HFFc6 (cell line): ENCODE measurements at places on chromosomes 2 and 18.

DNA sequence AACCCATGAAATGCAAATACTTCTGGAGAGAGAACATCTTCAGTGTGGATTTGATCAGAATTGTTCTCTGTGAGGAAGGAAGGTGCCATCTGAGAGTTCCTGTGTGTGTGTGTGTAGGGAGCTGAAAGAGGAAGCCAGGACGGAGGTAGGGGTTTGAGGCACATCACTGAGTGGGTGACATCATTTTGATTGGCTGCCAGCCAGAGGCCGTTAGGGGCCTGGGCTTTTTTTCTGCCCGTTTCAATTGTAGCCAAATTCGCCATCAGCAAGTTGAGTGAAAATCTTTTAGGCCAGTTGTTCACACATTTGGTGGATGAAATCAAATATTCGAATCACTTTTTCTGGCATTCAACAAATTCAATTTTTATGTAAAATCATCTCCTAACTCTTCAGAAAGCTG lies 48.9 kb downstream of the TSN start:
- no peak for DNase-seq

GRCh38 chr2:27863146-27863545 lies 27.0 kb downstream of the RBKS start:
- DNase-seq, result no peak

- DNase-seq, result no peak
These were observed 288.6 kb downstream of the PTPRM start for GRCh38 chr18:7855671-7856070.

- peak; percentile 56 for DNase-seq
These were observed 11.2 kb upstream of the IKZF2 start for GRCh38 chr2:213162516-213163118.

GRCh38 chr2:64327510-64328414 lies 126.2 kb upstream of the LGALSL start:
- DNase-seq, result no peak

DNA sequence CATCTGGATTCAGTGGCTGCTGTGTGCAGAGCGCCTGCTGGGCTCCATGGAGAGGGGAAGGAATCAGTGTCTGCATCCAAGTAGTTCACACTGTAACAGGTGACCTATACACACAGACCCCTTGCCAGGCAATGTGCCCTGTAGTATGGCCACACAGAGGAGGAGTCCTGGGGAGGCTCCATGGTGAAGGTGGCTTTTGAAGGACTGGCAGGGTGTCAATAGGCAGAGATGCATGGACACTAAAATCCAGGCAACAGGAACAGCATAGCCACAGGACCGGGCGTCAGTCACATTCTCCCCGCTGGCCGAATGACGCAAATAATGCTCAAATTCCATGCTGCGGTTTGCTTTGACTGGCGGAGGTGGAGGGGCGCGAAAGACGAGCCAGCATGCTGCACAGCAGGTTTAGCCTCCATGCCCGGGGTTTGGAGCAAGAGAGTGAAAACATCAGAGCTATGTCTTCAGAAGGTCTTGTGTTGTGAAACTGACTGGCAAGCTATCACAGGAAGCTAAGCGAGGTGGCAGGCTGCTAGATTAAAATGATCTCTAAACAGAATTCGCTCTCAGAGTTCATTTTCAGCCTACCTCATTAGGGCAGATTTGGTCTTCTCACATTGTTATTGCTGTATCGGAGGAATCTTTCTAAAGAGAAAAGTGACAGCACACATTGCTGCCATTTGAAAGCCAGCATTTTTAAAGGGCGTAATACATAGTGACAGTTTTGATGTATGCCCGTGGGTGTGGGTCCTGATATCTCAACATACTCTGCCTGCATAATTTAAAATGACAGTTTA lies 1.2 kb upstream of the CHMP1B start:
- DNase-seq, result peak; percentile 88

GRCh38 chr2:97669448-97669847 lies at the start of gene C2orf92:
Gene C2orf92 (plus strand): TSS chr2:97669713. CDS start chr2:97669789, 76 bp downstream.
- DNase-seq, result no peak

- peak; percentile 70 for DNase-seq
These were observed 59.6 kb downstream of the TRPM8 start for GRCh38 chr2:233976690-233977294.

GRCh38 chr2:96656540-96656939 lies 14.0 kb downstream of the FER1L5 start:
- DNase-seq, result no peak

DNA sequence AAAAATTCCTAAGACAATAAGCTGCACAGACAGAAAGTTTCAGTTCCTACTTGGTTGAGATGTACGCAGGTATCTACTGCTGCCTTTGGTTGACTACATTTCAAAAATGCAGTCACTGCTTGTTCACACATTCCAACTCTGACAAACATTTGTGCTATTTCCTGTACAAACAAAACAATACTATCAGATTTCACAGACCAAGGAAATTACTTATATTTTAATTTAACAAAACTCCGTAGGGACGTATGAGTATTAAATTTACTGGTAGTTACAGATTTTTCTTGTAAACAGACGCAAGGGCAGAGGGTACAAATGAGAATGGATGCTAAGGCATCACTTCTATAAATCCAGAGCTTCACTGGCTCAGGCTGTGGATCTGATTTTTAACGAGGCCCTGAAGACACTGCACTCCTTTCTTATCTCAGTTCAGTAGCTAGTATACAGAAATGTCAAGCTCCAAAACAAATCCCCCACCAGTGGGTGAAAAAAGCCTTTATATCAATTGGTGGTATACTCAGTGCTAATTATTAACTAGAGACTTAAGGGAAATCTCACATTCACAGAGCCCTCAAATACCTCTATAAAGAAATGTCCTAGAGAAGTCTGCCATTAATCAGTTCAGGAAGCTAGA lies 31.7 kb upstream of the TTC32 start:
- DNase-seq, result peak; percentile 60

- no peak for DNase-seq
These were observed 26.6 kb upstream of the GLI2 start for GRCh38 chr2:120708944-120709607.

DNA sequence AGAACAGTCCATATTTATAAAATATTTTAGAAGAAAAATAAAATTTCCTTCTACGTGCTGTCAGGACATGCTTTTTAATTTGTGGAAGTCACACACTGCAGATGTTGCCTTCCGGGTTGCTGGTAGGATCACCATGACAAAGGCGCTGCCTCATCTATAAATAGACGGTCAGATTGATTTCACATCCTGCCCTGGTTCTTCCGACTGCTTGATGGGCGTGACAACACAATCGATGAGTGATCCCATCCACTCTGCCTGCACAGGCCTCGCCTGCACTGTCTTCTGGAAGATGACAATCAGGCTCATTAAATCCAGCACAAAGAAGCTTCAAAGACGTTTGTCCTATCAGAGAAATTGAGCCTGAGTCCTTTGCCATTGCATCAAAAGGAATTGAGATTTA lies 318.9 kb upstream of the TRIB2 start:
- no peak for DNase-seq

GRCh38 chr2:222753251-222753824 lies 81.9 kb downstream of the MOGAT1 start:
- DNase-seq, result no peak

- no peak for DNase-seq
These were observed 6.5 kb downstream of the PTMA start for GRCh38 chr2:231714639-231715498.

DNA sequence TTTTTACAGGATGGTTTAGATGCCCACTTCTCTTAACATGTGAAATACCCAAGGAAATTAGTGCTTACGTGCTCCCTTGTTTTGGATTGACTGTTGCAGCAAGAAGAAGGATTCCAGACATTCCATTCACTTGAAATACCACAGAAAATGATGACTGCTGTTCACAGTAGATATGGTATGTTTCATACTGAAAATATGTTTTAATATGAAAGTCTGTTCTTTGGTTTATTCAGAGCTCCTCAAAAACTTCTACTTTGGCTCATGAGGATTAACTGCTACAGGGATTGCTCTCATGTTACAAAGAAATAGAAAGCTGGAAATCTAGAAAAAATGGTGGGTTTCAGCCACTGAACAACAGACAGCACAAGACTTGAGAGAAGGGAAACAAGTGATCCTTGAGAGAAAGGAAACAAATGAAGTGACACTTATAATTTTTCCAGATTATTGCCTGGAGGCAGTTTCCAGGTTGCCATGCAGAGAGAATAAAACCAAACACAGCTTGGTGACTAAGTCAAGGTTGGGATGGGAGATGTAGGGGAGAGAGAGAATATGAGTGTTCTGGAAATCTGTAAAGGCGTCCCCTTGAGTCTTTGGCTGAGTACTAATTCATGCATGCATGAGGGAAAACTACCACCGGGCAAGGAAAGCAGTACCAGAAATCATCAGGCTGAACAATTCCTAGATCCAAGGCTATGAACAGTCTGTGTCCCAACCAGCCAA lies 348.1 kb downstream of the CLIP4 start:
- peak; percentile 78 for DNase-seq

DNA sequence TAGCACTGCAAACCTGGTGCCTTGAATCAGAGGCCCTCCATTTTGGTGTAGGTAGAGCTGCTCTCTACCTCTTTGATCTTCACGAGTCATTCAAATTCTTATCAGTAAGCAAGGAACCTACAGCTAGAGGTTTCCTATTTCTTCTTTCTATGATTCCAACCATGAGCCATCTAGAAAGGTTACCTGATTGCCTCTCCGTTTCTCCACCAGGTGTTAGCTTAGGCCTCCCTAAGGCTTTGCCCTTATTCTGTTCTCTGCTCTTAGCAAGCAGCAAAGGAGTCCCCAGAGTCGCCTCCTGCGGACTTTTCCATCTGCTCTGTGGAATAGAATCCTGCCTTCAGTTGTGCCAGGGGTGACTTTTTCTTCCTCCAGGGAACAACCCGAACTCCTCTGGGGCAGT lies 173.6 kb downstream of the GRB14 start:
- no peak for DNase-seq

DNA sequence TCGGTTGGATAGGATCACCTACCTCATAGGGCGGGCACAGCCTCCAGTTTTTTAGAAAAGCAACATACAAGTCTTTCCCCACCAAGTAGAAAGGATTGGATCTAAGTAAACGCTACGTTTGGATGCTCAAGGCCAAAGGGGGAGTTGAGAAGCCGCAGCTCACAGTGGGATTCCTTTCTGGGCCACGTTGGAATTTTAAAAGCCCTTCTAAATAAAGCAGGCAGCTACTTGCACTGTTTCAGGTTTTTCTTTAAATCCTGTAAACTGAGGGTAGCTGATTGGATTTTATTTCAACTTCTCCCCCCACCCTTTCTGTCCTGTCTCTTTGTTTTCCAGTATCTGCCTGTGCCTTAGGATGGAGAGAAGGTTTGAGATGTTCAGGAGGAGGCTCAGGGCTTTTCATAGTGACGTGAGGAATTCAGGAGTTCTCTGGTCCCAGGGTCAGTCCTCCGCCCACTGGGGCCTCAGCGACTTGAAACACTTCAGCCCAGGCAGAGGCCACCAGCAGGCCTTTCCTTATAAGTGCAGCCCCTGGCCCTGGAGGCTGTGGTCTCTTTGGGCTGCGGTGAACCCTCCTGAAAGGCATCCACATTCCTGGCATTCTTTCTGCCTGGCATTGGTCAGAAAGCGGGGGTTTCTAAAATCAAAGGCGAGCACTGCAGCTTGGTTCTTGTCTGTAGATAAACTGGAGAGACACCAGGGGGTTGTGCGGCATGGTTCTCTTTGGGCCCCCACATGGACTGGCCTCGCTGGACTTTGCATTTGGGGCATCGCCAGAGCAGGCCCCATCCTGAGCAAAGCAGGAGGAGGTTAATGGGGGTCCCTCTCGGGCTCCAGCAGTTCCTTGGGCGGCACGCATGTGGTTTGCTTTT lies 44.5 kb downstream of the SH3BP4 start:
- DNase-seq, result peak; percentile 45

DNA sequence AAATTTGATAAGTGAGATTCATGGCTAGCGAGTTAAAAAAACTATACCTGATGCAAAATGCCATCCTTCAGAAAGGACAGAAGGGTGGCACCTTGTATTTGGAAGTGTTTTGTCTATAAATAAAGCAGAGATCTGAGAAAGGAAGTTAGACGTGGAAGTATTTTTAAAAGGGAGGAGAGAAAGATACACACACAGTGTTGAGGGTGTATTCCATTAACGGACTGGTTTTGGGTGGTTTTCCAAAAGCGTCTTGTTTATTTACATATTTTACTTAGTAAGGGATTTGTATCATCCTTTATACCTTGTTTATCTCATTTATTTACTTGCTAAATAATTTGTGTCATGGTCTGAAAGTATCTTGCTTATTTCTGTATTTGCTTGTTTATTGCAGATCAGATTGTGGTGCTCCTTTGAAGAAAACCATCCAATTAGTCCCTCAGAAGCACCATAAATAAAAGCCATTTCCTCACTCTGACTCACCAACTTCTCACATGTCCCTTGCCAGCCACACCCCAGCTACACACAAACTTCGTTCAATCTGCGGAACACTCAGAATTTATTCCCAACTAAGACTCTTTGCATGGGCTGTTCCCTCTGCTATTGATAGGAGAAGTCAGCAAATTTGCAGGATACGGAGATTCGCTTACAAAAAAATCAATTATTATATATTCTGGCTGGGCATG lies 90.8 kb downstream of the FAM124B start:
- no peak for DNase-seq

DNA sequence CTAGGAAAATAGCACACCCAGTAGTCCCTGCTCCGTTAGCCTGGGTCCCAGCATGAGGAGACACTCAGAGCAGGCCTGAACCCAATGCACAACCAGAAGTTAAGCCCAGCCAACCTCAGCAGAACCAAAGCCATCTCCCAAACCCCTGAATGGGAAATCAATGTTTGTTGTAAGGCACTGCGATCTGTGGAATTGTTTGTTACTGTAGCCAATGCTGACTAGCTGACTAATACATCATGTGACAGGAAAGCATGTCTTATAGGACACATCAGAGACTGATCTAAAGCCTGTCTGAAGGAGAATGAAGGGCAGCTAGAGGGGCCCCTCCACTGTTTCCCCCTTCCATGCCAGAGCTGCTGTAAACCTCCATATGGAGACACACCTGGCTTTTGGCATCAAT lies 96.4 kb downstream of the MARCHF4 start:
- no peak for DNase-seq

DNA sequence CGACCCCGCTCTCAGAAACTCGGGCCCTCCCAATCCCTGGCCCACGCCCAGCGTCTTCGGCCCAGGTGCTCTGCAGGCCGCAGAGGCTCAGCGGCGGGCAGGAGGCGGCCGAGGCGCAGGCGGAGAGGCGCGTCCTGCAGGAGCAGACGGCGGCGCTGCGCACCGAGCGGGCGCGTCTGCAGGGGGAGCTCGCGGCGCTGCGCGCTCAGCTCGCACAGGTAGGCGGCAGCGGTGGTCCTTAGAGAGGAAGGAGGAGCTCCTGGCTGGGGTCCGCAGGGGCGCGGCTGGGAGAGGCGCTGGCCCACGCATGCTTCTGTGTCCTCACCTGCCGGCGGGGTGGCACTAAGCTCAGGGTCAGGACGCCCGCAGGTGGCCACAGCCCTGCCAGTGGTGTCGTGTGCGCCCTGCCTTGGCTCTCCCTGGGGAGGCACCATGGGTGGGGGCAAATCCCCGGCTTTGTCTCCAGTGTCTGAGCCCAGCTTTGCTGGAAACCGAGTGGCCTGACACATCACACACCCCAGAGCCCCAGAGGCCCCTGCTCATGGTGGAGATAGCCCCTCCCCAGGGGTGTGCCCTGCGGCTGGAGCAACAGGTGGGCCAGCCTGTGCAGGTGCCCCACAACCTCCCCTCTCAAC lies 14.9 kb upstream of the SNED1 start:
- DNase-seq, result no peak

GRCh38 chr2:116769514-116769913 lies 1045.0 kb upstream of the DDX18 start:
- no peak for DNase-seq
